ENCODE measurements at places on chromosomes 6 and 20.
A peak's percentile ranks its signal among the peaks of the same experiment; 100 is the strongest.

DNA sequence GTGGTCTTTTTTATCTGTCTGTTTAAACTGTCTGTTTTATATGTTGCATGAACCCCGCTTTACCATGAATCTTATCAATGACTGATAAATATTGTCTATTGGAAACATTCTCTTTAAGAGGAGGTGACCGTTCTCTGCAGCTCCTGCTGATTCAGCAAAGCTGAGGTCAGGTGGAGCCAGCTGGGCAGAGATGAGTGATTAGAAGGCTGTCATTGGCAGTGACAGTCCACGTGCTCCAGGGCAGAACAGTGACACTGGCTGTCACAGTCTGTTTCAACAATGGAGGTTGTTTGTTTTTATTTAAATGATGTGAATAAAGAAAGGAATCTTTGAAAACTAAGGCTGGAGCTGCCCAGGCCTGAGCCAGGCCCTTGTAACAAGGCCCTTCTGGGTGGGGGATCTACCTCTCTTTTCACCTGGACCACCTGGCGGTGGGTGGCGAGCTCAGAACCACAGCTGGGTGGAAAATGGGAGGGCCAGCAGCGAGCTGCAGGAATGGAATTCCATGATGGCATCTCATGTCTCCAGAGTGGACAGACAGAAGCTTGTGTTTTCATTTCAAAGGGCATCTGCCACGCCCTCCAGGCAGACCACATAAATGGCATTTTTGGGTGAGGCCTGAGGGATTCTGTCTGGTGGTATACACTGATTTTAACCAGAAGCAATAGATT is 12.6 kb downstream of the SYNJ2 start:
- DNase-seq, result no peak

DNA sequence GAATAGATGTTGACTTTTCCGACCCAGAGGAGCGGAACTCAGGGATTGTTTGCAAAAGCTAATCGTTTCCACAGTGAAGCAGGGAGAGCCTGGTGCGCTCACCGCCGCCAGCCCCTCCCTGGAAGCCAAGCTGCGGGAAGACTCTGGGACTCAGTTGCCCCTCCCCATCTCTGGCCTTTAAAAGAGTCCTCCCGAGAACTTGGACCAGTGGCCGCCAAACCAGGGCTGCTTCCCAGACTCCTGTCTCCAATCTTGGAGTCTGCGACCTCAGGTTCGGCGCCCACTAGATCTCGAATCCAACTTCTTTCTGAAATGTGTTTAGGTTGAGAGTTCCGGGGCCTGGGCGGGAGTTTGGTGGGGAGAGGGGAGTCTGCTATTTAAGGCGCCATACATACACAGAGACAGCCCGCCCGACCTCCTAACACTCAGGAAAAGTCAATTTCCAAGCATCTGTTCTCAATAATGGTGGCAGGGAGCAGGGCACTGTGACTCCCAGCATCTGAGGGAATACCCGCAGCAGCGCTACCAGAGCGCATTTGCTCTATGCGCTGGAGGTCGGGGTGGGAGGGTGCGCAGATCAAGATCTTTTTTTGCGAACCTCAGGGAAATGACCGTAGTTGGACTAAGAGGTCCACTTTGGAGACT is 800 bp upstream of the GRIK2 start:
- peak; percentile 41 for DNase-seq

- peak; percentile 67 for DNase-seq
These were observed 26.9 kb downstream of the DDX27 start for GRCh38 chr20:49245921-49246740.

GRCh38 chr6:18842534-18842933 is 455.4 kb downstream of the RNF144B start:
- DNase-seq, result no peak

GRCh38 chr6:1552296-1552761 is 57.4 kb upstream of the FOXC1 start:
- peak; percentile 33 for DNase-seq

- no peak for DNase-seq
These were observed 215.8 kb downstream of the PAX1 start for GRCh38 chr20:21921251-21921650.

DNA sequence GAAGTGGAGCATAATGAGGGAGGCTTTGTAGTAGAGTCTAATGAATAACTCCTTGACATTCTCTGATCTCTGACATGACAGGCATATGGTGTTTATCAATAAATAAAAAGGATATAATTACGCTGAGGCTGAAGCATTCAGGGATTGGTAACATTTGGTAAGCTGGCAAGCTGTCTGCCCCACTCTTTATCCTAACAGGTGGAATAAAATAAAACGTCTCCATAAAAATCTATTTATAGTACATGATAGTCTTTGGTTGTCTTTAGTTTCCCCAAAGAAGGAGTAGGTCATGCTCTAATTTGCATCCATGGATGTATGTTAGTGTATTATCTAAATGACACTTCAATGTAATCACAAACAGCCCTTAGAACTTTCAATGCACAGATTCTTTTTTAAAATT is 30.9 kb upstream of the RBM24 start:
- DNase-seq, result no peak

DNA sequence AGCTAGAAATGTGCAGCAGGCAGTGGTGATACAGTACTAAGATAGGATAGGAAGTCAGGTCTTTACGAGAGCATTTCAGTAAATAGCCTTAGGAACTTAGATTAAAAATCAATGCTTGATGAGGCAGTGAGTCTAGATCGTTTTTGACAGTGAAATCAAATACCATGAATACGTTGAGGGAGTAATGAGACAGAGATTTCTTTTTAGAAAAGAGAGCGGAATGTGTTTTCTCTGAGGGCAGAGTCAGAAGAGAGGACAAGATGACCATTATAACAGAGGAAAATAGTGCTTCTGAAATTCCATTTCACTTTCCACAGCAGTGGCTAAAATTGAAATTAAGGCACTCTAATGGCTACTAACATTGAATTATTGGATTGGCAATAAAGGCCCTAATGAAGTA is 339.6 kb downstream of the UTRN start:
- DNase-seq, result no peak

- DNase-seq, result no peak
These were observed 13.3 kb downstream of the MAFB start for GRCh38 chr20:40675599-40676221.

GRCh38 chr6:56552187-56553130 is 90.2 kb downstream of the DST start:
- DNase-seq, result no peak

DNA sequence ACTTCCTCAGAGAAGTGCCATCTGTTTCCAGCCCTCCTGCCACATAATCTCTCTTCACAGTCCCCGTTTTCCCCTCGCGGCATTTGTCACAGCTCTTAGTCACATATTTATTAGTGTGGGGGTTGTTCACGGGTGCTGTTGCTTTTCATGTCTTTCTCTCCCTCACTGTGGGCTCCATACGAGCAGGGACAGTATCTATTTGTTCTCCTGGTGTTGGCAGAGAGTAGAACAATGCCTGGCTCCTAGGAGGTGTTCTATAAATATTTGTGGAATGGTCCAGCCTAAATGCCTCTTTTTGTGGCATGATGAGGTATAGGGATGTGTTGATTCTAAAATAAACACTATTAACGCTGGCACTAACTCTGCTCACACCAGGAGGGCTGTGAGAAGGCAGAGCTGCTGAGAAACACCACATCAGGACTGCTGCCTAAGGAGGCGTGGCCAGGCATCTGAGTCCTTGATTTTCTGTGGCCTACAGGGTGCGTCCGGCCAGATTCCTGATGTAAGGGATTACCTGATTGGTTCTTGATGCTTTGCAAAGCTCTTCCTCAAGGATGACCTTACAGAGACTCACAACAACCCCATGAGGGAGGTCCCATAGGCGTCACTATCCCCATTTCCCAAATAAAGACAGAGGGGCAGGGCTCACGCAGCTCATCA is 219.8 kb upstream of the ARID1B start:
- DNase-seq, result peak; percentile 82
